Adrenal gland (tissue), 19 donors: ENCODE measurements at places on chromosomes 6 and 20.

- no peak for DNase-seq
These were observed 35.6 kb downstream of the TBC1D7 start for GRCh38 chr6:13292774-13293173.

DNA sequence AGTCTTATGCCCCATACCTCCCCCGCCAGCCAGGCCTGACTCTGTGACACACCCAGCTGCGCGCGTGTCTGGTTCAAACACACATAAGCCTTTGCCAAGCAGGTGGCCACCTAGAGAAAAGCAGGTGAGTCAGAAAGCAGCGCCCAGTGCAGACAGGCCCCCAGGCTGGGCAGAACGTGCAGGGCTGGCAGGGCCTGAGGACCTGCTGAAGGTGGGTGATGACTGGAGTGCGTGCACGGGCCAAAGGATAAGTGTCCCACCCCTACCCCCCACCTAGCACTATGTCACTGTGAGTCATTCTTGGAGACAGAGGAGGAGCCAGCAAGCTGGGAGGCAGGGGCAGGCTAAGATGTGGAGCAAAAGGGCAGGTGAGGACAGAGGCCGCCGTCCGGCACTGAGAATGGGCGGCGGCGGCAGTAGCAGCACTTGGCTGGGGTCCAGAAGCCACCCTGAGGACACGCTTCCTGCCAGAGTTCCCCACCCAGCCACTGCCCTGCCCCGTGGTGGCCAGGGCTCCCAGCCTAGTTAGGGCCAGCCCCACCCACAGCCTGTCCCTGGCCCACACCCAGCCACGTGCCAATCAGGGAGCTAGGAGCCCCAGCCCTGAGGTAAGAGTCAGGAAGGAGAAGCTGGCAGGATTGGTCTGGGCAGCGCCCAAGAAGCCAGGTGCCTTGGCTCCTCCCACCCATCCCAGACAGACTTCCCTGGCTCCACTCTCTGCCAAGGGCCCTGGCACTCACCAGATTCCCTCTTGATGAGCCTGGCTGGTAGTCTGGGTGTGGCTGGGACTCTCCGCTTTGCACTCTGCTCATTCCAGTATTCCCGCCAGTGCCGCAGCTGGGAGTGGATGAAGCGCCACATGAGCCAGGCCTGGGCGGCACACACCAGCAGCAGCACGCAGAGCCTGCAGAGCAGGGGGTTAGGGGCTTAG, 72.7 kb downstream of the TRAM2 start:
- DNase-seq: peak; percentile 88

GRCh38 chr6:22614547-22614946, 45.2 kb downstream of the HDGFL1 start:
- DNase-seq: no peak

- no peak for DNase-seq
These were observed 27.9 kb upstream of the TBC1D7 start for GRCh38 chr6:13355999-13356785.

- peak; percentile 60 for DNase-seq
These were observed 79.0 kb downstream of the SAMD3 start for GRCh38 chr6:130143709-130144108.

GRCh38 chr6:6863970-6864639, 243.7 kb upstream of the RREB1 start:
- no peak for DNase-seq

DNA sequence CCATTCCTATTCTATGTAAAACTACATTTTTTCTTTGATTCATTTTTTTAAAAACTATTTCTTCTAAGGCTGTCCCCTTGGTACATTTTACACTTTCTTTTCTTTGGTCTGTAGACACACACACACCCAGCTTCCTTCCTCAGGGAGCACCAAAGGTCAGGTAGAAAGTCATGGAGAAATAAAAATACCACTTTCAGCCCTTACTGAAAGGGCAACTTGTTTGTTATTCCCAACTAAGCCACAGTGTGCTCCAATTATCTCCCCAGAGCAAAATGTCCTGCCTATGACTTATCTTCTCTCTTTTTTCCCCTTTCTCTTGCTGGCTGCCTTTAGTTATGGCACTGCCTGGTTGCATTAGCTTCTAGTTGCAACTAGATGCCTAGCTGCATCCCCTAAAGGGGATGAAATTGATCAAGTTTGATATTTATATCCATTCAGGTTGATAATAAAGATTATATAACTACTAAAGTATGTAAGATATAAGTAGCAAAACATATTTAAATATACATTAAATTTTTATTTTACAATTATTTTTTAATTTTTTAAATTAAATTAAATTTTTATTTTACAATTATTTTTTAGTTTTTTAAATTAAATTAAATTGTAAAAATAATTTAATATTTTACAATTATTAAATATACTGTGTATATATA, 21.6 kb upstream of the LRRC1 start:
- DNase-seq: no peak

- no peak for DNase-seq
These were observed 8.0 kb downstream of the TNFAIP3 start for GRCh38 chr6:137875058-137875520.

DNA sequence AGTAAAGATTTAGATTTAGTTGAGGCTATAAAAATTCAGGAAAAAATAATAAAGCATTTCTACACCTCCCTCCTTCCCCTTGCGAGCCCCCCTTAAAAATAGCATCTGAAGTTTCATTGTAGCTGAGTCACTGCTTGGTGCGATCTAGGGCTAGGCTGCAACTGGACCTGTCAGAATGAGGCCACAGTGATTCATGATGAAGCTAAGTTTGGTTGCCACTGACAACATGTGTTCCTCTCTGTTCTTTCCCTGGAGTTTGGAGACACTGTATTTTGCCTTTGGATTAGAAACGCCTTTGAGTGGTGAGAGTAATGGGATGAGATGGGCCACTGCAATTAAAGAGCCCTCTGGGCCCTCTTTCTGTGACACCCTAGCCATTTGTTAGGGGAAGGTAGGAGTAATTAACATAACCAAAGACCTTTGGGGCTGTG, 334.1 kb downstream of the NRN1 start:
- peak; percentile 88 for DNase-seq

- no peak for DNase-seq
These were observed 52.6 kb upstream of the SYNJ2 start for GRCh38 chr6:157929076-157929475.
